ENCODE measurements at places on chromosomes 5 and 9.

DNA sequence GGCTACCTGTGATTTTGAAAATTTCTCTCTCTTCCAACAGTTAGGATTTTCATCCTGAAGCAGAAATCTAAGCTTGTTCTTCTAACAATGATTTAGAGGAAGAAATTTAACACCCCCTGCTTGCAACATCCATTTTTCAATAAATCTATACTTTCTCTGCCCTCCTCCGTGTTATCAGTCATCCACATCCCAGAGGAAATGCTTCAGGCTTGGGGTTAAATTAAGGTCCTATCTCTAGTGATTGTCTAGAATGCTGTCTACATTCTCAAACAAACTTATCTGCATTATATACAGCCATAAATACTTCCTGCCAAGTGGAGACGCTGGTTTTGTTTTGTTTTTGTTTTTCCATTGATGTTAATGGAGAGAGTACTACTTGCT lies 371.0 kb downstream of the CSNK1G3 start:
- DNase-seq: no peak

GRCh38 chr5:44384816-44385215 lies 4.4 kb downstream of the FGF10 start:
- DNase-seq: no peak

DNA sequence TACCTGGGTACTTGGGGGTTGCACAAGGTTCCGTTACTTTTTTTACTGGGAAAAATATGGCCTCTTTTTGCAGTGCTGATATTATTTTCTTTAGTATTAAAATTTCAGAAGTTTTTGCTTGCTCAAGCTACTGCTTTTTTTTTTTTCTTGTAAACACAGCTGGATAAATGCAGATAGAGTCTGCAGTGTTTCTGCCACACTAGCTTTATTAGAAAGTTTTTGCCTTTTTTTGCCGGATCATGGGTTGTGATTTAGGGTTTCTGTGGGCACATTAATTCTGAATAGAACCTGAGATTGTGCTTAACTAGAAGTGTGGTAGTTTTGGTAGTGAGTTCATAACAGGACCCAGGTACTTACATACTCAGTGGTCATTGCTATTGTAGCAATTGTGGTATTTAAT lies 19.9 kb downstream of the KIAA1958 start:
- no peak for DNase-seq

GRCh38 chr5:167716126-167716775 lies 575.2 kb upstream of the WWC1 start:
- no peak for DNase-seq

DNA sequence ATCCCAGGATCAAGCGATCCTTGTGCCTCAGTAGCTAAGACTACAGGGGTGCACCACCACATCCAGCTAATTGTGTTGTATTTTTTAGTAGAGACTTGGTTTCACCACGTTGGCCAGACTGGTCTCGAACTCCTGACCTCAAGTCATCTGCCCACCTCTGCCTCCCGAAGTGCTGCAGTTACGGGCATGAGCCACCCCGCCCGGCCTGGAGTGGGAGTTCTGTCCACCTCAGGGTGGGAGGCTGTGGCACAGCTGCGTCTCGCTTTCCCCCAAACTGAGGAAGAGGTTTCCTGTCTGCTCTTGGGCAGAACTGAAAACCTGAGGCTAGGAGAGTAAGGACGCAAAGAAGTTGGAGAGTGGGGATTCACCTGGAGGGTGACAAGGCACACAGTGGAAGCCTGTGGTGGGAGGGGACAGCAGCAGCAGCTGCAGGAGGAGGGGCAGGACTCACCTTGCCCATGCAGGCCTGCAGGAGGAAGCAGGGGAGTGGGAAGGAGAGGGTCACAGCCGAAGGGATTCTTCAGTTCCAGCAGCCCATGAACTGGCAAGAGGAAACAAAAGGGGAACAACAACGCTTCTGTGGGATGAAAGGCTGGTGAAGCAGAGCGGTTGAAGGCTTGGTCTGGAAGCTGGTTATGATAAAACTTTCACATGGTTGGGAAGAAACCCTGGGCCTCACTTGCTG lies 181.4 kb downstream of the GAS1 start:
- no peak for DNase-seq
